ENCODE measurements at places on chromosomes 7 and 10. TPM values are rescaled to one million over a fixed set of nuclear protein-coding genes. Genes with fewer than 3 reads are reported as not detected.

Gene MBL2
- not detected for total RNA-seq

Gene SFMBT2
- total RNA-seq = 51.0 TPM

Gene ASB10
- total RNA-seq = not detected

Gene RAB19
- total RNA-seq = not detected

Gene OR2A7
- total RNA-seq = 0.91 TPM

Gene OPALIN
- total RNA-seq = not detected

Gene EPHB6
- 11.7 TPM for total RNA-seq

Gene COX19
- total RNA-seq = 23.4 TPM

Gene CRPPA
- total RNA-seq = 7.5 TPM

Gene TMEM130
- total RNA-seq = 7.6 TPM

Gene HOXA2
- not detected for total RNA-seq

Gene C10orf105
- 1.00 TPM for total RNA-seq

Gene RRP12
- 14.1 TPM for total RNA-seq

Gene TLL2
- total RNA-seq = 1.2 TPM

Gene GPAM
- 37.7 TPM for total RNA-seq

Gene MYPN
- total RNA-seq = not detected

Gene RNF32
- total RNA-seq = 1.4 TPM

Gene MSS51
- 6.5 TPM for total RNA-seq

Gene INSYN2A
- 12.6 TPM for total RNA-seq

Gene ACBD7
- 16.7 TPM for total RNA-seq

Gene PLOD3
- total RNA-seq = 13.4 TPM

Gene GRID2IP
- 3.5 TPM for total RNA-seq

Gene AMPH
- total RNA-seq = 42.5 TPM

Gene LDB3
- total RNA-seq = 0.27 TPM

Gene LIPF
- 0.27 TPM for total RNA-seq

Gene SDK1
- 33.1 TPM for total RNA-seq
